G401 (cell line): ENCODE measurements at places on chromosomes 5 and 9.

- DNase-seq = no peak
Observed at GRCh38 chr5:139955616-139956273, 87.4 kb downstream of the NRG2 start.

DNA sequence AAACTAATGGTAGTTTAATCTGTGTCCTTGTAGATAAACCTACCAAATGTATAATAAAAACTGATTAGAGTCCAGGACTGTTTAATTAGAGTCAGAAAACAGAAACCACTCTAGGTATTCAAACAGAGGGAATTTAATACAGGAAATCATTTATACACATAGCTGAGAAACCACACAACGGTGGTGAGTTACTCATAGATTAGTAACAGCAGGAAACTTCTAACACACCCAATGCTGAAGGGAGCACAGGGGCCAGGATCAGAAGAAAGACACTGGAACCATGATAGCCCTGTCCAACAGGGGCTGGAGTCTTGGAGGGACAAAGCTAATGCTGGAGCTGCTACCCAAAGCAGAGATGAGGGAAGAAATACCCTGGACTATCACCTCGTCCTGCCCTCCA, 321.0 kb downstream of the ACTL7B start:
- no peak for DNase-seq

DNA sequence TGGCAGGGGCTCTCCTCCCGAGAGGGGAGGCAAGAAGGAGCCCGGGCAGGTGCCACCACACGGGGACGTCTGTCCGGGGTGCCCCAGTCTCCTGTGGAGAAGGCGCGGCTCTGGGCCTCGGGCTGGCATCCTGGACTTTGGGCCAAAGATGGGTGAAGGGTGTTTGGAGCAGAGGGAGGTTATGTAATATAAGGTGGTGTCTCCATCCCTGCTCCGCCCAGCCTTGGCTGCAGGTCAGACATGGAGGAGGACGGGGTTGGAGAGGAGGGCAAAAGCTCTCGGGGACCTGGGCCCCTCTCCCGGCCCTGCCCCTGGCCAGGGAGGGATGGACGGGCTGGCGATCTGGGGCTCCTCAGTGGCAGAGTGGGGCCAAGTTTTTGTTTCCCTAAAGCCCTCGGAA, 1.2 kb upstream of the SOHLH1 start:
- no peak for DNase-seq

- DNase-seq = no peak
Observed at GRCh38 chr9:22354699-22355384, 91.8 kb upstream of the DMRTA1 start.

DNA sequence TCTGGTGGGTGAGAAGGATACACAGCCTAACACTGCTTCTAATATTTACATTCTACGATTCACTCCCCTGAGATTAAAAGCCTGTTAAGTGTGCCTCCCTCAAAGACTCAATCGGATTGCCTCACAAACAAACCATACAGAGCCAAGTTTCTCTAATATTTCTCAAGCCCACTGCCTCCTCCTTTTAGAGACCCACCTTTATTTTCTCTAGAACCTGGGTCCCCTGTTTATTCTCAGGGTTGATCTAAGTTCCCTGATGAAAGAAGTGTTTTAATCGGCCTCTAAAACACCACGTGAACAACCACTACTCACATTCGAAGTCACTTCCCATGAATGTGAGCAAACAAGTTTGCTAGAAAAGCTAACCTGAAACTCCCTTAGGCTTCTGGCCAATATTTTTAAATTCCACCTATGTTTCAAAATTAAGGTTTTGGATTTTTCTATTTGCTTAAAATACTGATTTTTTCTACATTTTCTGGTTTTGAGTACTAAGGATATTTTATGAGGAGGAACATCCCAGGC, 76.5 kb downstream of the GLIS3 start:
- no peak for DNase-seq

- DNase-seq = no peak
Observed at GRCh38 chr5:135545099-135545498, 9.3 kb upstream of the NEUROG1 start.

DNA sequence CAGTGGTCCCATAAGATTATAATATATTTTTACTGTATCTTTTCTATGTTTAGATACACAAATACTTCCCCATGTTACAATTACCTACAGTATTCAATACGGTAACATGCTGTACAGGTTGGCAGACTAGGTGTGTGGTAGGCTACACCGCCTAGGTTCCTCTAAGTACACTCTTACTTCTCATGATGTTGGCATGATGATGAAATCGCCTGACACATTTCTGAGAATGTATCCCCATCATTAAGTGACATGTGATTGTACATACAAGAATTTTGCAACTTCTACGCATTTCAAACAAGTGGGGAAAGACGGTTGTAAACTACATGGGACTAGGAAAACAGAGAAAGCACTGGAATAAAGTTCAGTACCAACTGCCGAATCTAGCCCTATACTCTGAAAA, 53.3 kb downstream of the SETX start:
- no peak for DNase-seq

- DNase-seq = no peak
Observed at GRCh38 chr5:78595458-78595921, 53.1 kb downstream of the LHFPL2 start.

DNA sequence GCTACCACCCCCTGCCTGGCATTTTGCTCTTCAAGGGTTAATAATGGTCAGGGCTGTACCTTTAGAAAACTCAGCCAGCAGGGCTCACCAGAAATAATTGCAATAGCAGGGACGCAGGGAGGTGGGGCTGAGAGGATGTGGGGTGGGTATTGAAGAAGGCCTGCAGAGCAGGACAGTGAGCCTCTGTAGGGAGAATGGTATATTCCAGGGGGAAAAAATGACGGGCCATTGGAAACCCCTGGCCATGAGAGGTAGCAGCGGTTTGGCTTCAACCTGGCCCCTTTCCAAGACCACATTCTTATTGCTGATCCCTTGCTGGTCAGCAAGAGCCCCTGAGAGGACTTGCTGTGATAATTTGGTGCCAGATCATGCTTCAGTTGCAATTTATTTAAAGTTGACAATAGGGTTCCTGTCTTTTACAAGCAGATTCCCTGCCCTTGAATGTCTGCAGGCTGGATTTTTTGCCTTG, 36.7 kb upstream of the CTNNA1 start:
- no peak for DNase-seq

DNA sequence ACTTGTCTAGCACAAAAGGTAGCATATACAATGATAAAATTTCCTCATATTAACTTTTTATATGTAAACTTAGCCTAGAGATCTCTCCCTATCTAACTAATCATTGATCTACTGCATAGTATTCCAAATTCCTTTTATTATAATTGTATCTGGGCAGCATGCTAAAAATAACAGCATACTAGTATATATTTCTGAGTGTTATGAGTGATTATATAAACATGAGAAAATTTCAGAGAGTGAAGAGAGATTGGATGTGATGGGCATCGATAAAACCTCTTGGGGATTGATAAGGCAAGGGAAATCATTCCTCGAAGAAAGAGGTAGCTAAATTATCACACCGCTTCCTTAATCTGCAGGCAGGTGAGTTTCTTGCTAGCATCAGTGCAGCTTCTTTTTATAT, 158.2 kb downstream of the HMHB1 start:
- no peak for DNase-seq

DNA sequence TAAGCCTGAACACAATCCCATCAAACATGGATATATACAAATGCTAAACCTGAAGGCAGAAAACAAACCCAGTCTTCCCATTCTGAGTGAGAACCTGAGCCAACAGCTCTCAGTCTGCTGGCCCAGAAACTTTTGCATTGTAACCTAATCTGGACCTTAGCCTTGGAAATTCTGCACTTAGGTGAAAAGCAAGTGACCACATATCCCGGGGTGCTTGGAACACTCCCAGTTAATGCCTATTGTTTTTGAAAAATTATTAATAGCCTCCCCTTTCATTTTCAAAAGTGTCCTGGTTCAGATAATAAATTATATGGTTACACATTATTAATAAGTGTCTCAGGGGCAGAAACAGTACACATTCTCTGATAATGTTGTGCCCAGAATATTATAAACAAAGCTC, 228.3 kb upstream of the TARS1 start:
- DNase-seq = no peak

GRCh38 chr9:8419596-8420275, 620.2 kb upstream of the DMAC1 start:
- no peak for DNase-seq

GRCh38 chr5:137560420-137560819, 61.3 kb upstream of the SPOCK1 start:
- DNase-seq = no peak

DNA sequence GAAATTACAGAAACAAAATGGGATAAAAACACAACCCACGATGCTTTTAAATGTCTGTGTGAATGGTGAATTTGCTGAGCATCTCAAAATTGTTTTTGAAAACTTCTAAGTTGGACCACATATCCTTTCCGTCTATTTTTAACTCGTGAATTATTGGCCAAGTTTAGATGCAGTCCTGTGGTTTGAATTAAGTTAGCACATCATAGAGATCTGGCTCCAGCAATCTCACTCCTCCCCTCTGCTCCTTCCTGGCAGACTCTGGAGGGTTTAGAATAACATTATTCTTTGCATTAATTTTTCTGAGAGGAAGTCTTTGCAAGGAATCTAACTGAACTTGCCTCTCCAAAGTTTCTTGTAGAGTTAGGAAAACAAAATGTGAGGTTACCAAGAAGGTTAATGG, 14.5 kb upstream of the ANKRD55 start:
- no peak for DNase-seq

DNA sequence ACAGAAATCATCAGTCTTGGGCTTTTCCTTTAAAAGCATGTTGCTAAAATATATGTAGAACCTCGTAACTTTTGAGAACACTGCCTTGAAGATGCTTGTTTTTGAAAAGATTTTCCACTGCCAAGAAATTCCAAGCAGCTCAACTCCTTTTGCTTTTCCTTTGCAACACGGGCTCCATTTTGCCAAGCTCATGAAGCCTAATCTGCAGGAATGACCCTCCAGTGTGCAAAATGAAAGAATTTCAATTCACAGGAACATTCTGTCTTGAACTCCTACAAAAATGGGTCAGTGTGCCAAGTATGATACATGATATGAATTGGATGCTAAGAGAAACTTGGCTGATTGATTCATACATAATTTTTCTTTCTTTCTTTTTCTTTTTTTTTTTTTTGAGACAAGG, 35.4 kb upstream of the ERCC6L2 start:
- DNase-seq = no peak

DNA sequence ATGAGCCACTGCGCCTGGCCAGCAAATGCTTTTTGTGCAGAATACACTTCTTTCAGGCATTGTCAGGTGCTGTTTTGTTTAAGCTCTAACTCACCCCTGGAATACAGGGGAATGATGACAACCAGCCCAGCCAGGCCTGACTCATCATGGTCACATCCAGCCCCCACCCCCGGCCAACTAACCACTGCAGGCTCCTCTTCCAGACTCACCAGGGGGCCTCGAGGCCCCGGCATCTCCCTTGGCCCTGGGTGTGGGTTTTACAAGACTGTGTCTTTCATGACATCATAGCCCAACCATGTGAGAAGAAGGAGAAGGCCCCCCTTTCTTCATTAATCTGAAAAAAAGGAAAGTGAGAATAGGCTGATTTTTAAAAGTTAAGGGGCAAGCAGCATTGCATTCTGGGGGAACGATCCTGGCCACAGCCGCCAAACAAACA, 35.5 kb downstream of the OLFML2A start:
- DNase-seq = no peak

GRCh38 chr5:142770650-142771609, 753 bp downstream of the ARHGAP26 start:
- DNase-seq = peak; percentile 60

- DNase-seq = peak; percentile 68
Observed at GRCh38 chr5:51033215-51033614, 350.0 kb upstream of the ISL1 start.

DNA sequence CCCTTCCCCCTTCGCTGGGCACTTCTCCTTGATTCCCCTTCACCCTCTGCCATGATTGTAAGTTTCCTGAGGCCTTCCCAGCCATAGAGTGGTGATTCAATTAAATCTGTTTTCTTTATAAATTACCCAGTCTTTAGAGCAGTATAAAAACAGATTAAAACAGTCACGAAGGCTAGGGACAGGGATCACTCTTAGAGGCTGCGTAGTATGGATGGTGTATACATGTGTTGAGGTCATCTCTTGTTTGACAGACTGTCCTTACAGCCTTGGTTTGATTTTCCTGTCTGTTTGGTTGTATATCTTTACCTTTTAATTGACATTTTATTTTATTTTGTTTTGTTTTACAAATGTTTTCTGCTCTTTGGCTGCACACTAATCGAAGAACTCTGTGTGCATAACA, 1155.7 kb upstream of the CDH18 start:
- no peak for DNase-seq

DNA sequence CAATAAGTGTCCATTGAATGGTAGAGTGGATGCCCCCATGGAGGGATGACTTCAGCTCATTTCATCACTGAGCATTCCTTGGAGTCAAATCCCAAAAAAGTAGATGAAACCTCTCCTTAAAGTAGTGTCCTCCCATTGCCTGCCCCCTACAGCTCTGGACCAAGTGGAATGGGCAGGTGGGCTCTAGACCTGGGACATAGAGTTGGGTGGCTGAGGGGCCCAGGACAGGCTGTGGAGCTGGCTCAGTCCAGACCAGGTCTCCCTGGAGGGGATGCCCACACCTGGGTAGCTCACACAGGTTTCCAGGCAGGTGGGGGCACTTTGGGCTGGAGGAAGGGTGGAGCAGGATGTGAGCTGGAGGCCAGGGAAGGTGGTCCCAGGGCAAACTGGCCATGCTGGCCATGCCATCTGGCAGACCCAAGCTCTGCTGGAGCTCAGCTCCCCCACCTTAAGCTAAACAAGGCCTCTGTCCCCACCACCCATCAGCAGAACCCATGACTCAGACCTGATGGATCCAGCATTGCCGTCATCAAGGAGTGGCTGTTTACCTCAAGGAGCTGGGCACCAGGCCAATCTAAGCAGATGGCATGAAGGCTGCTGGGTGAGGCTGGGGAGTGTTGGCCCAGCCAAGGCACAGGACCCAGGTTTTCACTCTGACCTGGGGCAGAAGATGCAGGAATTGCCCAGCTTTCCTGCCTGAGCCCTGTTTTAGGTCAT, 6.2 kb upstream of the SPINK4 start:
- peak; percentile 82 for DNase-seq

DNA sequence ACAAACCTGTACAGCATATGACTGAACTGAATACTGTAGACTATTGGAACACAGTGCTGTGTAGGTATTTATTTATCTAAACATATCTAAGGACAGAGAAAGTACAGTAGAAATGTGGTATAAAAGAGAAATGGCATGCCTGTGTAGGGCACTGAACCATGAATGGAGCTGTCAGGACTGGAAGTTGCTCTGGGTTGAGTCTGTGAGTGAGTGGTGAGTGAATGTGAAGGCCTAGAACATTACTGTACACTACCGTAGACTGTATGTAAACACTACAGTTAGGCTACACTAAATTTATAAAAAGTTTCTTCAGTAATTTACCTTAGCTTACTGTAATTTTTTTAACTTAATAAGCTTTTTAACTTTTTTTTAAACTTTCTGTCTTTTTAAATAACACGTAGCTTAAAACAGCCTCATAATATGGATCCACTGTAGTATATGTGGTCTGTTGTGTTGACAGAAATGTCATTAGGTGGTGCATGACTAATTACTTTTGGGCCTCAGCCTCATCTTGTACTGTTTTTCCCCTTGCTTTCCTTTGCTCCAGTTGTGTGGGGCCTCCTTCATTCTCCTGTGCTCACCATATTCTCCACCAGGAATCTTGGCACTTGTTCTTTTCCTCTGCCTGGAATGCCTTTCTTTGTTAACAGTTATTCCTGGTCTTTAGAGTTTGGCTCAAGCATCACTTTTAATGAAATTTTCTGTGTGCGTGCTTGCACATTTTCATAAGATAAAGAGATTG, 8.8 kb downstream of the SPIN1 start:
- no peak for DNase-seq

- no peak for DNase-seq
Observed at GRCh38 chr5:148844433-148845280, 18.2 kb downstream of the ADRB2 start.

- DNase-seq = no peak
Observed at GRCh38 chr9:113474360-113475028, 11.0 kb downstream of the RGS3 start.
